ENCODE measurements at places on chromosomes 6 and 20.

DNA sequence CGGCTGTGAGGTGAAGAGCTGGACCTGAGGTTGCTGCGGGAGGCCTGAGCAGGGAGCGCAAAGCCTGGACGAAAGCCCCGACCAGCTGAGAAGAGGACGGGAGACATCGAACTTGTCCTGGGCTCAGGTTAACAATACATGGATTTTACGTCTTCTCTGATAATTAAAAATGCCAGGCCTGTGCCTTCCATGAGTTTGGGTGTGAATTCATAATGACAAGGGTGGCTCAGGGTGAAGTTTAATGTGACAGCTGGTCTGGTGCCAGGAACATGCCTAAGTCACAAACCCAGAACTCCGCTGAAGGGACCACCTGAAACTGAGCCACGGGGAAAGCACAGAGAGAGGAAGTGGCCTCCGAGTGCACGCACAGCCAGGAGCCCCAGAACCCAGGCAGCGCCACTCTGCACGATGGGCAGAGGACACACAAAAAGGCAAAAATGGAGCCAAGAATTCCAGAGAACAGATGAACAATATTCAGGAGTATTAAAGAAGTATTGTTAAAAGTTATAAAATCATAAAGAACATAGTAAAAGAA lies 150.1 kb upstream of the RPS6KA2 start:
- no peak for DNase-seq

GRCh38 chr6:30329331-30329730 lies 2.6 kb downstream of the TRIM39 start:
- DNase-seq: no peak

DNA sequence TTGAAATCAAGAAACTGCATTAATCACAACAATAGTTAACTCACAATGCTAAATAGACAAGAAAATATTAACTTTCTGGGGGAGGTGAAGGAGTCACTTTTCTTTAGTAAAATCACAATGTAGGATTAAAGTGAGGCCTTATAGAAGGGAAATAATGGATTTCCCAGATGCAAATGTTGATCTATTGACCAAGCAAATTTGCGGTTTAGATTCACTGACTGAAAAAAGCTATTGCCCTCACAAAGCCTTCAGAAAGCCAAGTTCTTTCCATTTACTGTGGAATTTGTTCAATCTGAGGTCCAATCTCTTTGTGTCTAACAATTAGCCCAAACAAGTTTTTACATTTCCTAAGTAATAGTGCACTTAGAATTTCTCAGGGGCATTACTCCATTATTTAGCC lies 95.1 kb upstream of the PTCHD4 start:
- DNase-seq: no peak

DNA sequence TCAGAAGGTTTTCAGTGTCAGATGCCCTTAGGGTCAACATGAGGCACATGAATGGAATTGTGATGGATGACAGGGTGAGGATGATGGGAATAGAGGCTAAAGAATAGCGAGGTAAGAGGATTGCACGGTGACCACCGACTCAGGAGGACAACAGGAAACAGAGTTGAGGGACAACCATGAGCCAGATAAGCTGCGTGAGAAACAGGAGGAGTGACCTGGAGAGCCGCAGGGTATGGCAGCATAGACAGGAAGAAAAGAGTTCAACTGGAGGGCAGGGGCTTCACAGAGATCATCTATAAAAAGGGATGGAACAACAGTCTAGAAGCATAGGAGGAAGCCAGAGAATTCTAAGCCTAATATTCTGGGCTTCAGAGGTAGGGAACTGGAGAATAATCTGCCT lies 84.7 kb upstream of the ENPP5 start:
- no peak for DNase-seq

DNA sequence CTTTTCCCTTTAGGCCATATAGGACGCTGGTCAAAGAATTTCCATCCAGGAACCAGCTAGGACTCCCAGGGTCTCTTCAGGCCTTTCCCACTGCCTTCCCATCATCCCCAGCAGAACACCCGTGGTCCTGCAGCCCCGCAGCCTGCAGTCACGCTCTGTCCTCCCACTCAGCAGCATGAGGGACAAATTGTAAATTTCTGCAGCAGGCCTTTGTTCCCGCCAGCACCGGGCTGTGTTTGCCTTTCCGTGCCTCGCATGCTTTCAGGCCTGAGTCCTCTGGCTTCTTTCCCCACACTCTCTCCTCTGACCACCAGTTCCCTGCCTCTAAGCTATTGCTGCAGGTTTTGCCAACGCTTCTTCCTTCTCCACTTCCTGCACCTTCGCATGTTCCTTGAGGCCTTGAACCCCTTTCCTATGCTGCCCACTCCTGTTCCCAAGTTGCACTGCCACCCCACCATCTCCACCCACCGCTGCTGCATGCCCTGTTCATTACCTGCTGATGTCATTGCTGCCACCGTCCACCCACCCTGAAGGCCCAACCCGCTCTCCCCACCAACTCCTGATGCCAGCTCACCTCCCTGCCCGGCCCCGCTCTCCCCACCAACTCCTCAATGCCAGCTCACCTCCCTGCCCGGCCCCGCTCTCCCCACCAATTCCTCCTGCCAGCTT lies 49.8 kb downstream of the RNASET2 start:
- DNase-seq: no peak

GRCh38 chr20:16575390-16576140 lies 2.3 kb upstream of the KIF16B start:
- peak; percentile 5 for DNase-seq

Data from stimulated activated CD4-positive, alpha-beta T cell treated with anti-CD3 and anti-CD28 coated beads, Interleukin-15, amount 100 ng/mL, for 24 hours (primary cell).